Activated CD4-positive, alpha-beta T cell treated with anti-CD3 and anti-CD28 coated beads, Interleukin-10, Interleukin-2, amounts not matched to agents 100 ng/mL and 50 ng/mL, durations not matched to agents 16 hours and 8 hours (primary cell): ENCODE measurements at places on chromosomes 16 and 17.
A peak's percentile ranks its signal among the peaks of the same experiment; 100 is the strongest.

DNA sequence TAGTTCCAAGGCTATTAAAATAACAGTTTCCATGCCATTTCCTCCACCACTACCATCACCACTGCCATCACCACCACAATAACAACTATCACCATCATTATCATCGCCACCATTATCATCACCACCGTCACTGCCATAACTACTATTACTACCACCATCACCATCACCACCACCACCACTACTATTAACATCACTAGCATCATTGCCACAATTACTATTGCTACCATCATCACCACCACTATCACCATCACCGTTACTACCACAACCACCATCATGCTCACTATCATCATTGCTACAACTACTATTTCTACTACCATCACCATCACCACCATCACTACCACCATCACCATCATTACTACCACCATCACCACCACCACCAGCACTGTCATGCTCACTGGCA lies 185.9 kb upstream of the MAF start:
- no peak for DNase-seq

DNA sequence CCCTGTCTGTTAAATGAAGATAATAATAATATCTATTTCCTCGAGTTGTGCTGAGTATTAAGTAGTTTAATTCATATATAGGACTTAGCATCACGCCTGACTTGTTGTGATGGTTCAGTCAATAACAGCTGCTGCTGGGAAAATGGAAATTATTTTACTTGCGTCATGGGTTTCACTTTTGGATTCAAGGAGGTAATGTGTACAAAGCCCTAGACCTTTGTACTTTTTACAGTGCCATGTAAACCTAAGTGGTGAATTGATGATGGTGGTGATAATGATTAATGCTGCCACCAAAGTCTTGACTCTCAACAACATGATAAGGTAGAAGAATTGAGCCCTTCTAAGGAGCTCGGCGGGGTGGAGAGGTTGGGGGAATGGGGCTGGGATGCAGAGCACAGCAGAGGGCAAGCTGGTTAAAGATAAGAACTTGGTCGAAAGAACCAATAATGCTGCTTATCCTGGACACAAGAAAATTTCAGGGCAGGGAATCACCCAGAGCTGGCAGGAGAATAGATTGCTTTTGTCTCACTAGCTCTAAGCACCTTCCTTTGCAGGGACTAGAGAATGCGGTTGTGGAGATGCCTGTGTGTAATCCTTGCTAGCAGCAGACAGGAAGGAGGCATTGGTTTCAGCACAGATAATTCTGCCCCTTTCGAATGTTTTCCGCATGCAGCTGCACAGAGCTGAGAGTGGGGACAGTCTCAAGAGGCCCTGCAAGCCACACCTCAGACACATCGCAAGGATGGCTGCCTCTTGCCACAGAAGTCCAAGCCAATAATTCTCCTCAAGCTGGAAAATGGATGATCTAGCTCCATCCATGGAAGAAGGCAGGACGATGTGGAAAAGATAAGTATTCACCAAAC lies 187.1 kb downstream of the TMEM114 start:
- DNase-seq, result no peak

DNA sequence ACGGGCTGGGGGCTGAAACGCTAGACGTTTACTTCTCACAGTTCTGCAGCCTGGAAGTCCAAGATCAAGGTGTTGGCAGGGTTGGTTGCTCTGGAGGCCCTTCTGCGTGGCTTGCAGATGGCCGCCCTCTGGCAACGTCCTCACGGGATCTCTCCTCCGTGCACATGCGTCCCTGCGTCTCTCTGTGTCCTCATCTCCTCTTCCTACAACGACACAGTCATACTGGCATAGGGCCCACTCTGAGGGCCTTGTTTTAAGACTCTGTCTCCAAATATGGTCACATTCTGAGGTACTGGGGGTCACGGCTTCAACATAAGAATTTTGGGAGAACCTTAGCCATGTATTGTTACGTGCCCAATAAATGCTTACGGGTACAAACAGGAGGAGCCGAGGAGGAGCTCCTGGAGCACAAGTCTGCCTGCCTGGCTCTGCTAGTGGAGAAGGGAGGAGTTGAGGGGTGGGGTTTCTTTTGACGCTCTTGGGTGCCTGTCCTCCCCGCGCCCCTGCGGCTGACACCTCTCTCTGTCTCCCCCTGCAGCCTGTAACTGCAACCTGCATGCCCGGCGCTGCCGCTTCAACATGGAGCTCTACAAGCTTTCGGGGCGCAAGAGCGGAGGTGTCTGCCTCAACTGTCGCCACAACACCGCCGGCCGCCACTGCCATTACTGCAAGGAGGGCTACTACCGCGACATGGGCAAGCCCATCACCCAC lies 141.1 kb downstream of the NTN1 start:
- no peak for DNase-seq

DNA sequence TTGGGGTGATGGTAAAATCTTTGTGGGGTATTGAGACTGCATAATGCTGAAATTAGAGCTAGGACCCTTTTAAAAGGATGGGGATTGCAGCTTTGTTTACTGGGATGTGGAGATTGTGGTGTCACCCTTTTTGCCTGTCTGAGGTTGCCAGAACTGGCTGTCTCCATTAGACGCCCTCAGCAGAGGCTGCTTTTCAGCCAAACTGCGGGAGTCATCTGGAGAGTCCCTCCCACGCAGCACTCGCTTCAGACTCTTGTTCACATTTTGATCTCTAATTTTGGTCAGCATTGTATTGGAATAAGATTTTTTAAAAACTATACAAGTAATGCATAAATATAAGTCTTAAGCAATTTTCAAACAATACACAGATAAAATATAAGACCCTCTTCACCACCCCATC lies 27.9 kb upstream of the JPT2 start:
- no peak for DNase-seq

GRCh38 chr16:4442371-4442770 lies 16.7 kb downstream of the DNAJA3 start:
- no peak for DNase-seq

DNA sequence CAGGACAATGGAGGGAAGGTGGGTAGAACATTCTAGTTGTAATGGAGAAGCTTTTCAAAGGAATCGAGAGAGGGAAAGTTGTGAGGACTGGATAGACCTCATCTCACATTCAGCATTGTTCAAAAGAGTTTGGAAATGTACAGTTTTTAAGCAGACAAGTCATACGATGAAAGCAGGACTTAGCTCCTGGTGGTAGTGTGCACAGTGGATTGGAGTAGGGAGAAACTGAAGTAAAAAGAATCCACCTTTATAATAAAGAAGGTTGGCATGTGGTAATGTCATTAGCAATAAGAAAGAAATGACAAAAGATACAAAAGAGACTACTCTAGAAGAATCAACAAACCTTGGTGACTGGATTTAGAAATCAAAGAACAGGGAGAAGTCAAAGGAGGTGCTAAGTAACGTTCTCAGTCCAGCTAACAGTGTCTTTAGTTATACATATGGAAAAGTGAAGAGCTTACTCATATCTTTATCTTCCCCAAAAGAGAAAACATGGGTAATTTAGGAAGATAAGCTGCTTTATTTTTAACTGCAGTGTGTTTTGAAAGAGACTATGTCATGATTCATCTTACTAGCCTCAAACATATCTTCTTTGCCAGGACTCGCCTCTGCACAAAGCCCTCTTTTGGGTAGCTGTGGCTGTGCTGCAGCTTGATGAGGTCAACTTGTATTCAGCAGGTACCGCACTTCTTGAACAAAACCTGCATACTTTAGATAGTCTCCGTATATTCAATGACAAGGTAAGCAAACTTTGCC lies 18.7 kb upstream of the EVI2A start:
- no peak for DNase-seq

DNA sequence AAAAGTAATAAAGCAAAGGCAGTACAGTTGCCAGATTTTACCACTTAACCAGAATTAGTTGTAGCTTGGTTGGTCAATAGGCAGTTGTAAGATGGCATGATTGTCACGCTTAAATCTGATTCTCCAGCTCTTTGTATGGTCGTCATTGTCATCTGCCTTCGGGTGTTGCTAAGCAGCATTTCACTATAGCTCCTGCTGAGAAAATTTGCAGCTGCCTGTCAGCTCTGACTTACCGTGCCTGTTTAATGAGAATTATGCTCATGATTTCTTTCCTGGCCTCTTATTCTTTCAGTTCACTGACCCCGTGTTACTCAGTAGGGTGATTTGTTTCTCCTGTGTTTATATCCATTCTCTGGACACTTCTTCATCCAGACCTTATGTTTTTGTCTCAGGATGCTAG lies 66.7 kb downstream of the TANGO6 start:
- no peak for DNase-seq

- DNase-seq, result no peak
Observed at GRCh38 chr17:7083592-7083991, 3.5 kb upstream of the CLEC10A start.

DNA sequence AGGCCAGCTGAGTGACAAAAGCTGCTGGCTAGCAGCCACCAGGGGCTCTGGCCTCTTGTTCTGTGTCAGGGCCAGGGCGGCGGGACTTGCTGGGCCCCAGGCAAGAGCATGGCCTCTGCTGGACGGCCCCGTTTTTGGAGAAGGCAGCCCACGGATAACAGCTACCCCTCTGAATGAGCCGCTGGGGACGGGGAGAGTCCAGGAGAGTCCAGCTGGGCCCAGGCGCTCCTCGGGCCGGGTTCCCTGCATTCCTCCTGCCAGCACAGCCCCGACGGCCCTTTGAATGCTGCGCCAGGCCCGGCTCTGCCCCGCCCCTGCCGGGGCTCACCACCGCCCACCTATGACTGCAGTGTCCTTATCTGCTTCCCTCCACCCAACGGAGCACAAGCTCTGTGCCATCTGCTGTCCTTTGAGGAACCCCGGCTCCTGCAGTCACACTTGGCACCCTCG lies 33.4 kb downstream of the SLC7A5 start:
- DNase-seq, result no peak

- no peak for DNase-seq
Observed at GRCh38 chr16:50761267-50761666, 19.4 kb downstream of the CYLD start.

DNA sequence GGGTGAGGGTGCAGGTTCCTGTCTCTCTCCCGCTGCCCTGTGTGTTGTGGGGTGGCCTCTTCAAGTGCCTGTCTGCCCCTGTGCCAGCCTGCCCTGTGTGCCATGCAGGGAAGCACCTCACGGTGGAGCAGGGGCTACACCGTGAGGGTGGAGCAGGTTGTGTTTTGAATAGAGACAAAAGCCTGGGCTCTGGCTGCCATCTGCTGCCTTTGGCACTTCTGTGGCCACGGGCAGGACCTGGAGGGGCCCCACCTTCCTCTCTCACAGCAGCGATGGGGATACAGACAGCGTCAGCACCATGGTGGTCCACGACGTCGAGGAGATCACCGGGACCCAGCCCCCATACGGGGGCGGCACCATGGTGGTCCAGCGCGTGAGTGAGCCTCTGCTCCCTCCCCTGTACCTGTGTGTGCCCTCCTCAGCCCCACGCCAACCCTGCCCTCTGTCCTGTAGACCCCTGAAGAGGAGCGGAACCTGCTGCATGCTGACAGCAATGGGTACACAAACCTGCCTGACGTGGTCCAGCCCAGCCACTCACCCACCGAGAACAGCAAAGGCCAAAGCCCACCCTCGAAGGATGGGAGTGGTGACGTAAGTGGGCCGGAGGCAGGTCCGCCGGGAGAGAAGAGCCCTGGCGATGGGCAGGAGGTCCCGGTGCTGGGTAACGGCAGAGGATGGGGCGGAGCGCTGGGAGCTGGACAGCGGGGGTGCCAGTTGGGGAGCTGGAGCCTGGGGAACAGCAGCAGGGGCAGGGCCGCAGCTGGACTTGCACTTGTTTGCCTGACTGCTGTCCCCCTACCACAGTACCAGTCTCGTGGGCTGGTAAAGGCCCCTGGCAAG lies 5.4 kb upstream of the C17orf107 start:
- DNase-seq, result no peak

DNA sequence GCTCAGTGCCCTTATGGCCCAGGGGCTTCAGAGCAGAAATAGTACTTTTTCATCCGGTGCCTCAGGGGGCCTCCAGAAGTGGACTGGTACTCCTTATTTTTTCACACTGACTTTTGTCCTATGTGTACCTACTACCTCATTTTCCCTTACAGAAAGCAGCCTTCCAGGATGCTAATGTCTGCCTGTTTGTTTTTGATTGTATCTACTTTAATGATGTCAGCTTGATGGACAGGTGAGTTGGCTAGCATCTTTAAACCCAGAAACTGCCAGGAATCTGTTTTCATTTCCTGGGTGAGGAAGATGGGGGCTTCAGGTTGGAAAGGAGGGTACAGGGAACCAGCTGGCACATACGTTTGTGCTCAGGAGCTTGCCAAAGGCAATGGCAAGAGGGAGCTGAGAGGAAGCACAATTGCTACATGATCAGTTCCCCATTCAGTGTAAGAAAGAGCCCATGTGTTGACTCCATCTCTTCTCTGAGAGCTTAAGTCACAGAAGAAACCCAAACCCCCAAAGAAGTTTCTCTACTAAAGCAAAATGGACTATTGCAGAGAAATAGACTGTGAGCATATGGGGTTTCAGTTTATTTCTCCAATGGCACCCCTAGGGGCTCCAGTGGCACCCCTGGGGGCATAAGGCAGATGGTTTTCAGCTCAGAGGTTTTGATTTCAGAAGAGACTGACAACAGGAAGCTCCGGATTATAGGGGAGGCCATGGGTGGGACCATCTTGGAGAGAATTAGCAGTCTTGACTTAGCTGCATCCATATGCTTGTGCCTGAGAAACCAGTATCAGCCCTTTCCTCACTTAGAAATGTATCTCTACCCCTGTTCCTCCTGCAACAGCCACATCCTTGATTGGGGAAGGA lies 16.3 kb downstream of the LIG3 start:
- no peak for DNase-seq

DNA sequence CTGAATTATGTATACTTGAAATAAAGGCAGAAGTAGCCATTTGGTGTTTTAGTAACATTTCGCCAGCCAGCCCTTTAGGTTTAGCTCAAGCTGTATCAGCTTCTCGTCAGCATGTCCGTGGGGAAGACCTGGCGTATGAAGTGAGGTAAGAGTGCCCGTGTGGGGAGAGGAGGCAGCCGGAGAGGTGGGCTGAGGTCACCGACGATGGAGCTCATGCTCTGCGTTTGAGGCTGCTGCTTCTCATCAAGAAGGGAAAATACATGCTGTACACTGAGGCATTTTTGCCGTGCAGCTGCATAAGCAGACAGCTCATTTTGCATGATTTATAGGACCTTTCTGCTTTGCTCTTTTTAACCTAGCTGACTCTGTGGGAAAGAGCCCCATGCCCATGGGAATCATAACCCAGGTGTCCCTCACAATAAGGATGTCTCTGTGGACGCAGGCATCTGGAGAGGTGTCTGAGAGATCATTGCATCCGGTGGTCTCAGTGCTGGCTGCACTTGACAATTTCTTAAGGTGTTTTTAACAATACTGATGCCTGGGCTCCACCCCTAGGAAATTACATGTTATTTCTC lies 179.1 kb downstream of the ABCC12 start:
- DNase-seq, result no peak

GRCh38 chr16:30761427-30761927 lies 385 bp downstream of the CFAP119 start:
- peak; percentile 40 for DNase-seq

DNA sequence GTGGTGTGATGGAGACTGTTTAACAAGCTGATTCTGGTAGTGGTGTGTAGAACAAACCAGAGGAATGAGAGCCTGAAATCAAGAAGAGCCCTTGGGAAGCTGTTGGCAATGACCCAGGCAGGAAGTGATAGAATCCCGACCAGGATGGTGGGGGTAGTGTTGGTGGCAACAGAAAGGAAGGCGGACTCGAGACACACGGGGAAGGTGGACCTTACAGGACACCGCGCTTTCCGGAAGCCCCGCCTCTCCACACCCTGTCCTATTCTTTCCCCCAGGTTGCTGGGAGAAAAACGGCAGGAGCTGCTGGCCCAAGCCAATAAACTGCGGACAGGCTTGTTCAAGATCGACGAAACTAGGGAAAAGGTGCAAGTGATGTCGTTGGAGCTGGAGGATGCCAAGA lies 30.0 kb upstream of the KDM6B start:
- DNase-seq, result no peak
